ENCODE measurements at places on chromosomes 2 and 18.

DNA sequence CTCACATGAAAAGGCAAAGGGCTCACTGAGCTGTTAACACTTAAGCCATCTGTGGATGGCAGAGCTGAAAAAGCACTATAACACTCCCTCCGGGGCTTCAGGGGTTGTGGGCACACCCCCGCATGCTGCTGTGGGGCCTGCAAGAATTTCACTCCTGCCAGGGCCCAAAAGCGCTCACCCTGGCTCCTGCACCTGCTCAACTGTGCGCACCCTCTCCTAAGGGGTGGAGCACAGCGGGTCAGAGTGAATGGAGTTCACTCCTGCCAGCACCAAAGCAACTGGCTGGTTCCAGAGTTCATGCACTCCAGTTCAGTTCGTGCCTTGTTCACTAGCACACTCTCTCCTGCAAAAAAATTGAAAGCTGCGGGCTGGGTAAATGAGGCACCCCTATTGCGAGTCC lies 814.2 kb upstream of the SLC39A10 start:
- DNase-seq, result no peak

DNA sequence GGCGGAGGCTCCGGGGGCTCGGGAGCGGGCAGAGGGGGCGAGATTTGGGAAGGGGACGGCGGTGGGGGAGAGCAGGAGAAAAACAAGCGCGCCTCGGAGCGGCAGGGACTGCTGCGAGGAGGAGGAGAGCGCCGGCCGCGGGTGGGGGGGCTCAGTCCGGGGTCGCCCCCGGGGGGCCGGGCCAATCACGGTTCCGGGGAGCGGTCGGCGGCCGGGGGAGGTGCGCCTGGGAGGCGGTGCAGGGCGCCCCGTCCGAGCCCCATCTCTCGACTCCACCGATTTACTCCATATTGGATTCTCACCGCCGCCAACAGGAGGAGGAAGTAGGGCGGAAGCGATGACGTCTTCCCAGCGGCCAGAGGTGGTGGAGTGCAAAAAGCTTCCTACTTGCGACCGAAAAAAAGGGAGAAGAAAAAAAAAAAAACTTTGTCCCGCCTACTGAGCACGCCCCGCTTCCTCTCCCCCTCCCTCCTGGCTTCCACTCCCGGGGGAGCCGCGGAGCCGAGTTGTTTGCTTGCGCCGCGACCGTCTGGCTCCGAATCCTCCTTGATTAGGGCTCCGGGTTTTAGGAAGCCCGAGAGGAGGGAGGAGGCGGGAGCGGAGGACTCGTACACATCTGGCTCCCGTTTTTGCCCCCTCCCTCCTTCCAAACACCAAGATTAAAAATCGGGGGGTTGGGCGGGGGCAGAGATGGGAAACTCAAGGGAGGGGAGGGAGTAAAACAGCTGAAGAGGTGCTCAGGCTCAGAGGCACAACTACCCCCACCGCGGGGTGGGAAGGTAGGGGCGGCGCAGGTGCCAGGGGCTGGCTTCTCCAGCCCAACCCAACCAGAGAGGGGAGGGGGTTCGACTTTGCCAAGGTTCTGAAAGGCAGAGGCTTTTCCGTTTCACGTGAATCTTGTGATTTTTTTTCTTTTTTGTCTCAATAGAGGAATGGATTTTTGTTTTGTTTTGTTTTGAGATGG lies at the start of gene SPRED2:
Gene SPRED2, minus strand, starts transcription at position 373 of the 964 bp plus-strand sequence. CDS start 612 bp downstream, outside the sequence.
- DNase-seq, result peak; percentile 87

GRCh38 chr2:191318037-191318728 lies 73.0 kb downstream of the MYO1B start:
- DNase-seq, result no peak

GRCh38 chr18:57846258-57846657 lies 43.1 kb upstream of the ATP8B1 start:
- DNase-seq, result no peak

GRCh38 chr2:121825003-121825950 lies 69.8 kb downstream of the TSN start:
- DNase-seq, result no peak

- no peak for DNase-seq
These were observed 101.6 kb downstream of the PIEZO2 start for GRCh38 chr18:11047817-11048216.

DNA sequence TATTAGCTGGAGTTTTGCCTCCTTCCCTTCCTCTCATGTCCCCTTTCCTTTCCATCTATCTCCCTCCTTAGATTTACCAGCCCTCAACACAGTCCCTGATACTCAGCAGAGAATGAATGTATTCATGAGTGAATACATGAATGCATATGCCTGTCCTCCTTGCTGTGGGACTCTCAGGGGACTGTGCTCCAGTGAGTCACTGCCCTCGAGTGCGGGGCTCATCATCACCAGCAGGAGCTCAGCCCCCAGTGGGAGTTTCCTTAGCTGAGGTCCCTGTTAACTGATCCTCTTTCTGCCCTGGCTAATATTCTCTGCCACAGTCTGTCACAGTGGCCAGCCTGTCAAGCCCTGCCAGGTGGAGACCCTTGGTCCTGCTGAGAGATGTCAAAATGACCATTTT lies 104.9 kb upstream of the LHCGR start:
- no peak for DNase-seq

DNA sequence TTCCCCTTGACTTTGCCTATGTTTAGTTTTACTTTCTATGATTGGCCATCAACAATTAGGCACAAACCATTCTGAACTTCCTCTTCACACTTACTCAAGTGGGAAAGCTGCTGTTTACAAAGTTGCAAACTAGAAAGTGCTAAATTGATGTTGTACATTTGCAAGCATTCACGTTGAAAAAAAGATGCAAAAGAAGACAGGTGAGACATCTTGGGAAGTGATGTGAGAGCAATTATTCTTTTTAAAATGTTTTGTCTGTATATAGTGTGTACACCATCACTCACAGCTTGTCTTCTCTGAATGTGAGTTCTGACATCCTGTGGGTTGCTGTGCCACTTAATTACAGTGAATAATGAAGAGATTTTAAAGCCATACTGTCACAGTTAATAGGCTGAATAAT lies 874.1 kb upstream of the LRATD1 start:
- no peak for DNase-seq

- DNase-seq, result no peak
These were observed 742.6 kb upstream of the HS6ST1 start for GRCh38 chr2:129061069-129061768.

DNA sequence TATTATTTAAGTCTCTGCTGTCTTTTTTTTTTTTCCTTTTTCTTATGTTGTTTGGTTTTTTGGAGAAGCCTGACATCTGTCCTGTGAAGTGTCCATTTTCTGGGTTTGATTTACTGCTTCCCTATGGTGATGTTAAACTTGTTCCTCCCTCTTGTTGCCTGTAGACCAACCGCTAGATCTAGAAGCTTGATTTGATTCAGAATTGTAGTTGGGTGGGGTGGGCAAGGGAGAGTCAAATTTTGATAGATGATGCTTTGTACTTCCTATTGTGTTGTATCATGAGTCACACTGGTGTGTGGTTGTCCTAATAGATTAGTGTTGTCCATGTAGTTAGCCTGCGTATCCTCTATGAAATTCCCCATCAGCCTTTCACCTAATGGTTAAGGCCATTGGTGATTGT lies 35.4 kb downstream of the CAB39 start:
- DNase-seq, result no peak

DNA sequence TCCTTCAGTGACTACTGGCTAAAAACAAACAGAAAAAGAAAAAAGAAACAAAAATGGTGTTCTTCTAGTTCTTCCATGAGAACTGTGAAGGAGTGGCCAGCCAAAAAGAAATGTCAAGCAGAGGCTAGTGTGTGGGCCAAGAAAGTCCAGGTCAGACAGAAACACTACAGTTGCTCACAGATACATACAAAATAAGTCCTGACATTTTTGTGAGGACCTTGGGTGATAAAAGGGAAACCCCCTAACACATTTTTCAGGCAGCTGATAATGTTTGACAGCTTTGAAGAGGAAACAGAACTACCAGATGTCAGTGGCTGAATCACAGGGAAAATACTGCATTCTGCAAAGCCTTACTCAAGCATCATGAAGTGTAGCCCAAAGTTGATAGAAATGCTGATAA lies 28.1 kb downstream of the ARHGAP25 start:
- no peak for DNase-seq

DNA sequence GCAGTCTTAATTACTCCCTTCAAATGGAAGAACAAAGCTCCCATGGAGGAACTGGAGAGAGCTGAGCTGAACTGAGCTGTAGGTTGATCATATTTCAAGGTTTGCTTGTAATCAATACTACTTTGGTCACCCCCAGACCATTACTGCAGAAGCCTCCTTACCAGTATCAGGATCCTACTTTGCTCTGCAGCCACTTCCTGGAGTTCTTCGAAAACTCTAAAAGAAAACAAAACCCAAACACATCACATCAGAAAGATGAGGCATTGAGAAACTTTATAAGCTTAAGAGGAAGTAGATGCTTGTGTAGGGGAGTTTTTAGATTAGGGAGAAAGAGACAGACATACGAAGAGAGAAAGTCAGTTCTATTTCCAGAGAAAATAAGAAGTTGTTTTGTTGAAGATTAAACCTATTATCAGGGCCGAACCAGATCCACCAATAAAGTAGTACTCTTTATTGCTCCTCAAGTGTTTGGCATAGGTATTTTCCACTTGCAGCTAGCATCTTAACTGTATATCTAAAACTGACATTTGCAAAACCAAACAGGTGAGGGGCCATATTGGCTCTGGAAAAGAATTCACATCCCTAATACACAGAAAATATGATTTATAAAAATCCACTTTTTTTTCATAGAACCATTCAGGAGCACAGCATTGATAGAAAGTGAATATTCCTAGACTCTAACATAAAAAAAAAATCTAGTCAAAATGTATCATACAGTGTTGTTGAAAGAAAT lies 166.9 kb upstream of the KLF7 start:
- no peak for DNase-seq

DNA sequence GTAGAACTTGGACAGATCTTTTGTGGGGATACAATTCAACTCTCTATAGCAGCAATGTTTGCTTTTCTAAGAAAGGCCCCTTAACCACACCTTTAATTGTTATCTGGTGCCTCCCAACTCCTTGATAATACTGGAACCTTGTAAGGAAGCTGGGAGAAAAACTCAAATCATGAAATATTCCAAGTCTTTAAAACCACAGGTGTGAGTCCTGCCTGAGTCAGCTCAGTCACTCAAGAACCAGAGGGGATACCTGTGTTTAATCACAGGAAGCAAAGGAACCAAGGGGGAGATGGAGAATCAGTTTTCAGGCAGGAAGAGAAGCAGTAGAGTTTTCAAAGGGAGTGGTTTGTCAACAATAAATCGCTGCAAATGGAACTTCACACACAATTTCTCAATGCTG lies 159.9 kb downstream of the LAMA3 start:
- no peak for DNase-seq

DNA sequence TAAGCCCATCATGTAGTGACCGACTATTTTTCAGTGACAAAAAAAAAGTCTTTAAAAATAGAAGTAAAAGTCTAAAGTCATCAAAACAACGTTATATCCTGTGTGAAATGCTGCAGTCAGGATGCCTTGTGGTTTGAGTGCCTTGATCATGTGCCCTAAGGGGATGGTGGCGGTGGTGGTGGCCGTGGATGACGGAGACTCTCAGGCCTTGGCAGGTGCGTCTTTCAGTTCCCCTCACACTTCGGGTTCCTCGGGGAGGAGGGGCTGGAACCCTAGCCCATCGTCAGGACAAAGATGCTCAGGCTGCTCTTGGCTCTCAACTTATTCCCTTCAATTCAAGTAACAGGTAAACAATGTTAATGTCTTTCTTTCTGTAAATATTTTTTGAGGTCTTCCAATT lies at the start of gene CD28:
Gene CD28, plus strand, starts transcription at position 237 of the 400 bp plus-strand sequence. Its CDS starts 58 bp downstream, at position 295.
- no peak for DNase-seq

- no peak for DNase-seq
These were observed 7.3 kb upstream of the SLC3A1 start for GRCh38 chr2:44267796-44268648.

GRCh38 chr2:68157002-68157401 lies 686 bp upstream of the PNO1 start:
- peak; percentile 59 for DNase-seq

- peak; percentile 30 for DNase-seq
These were observed 15.5 kb downstream of the MROH2A start for GRCh38 chr2:233793465-233794127.

DNA sequence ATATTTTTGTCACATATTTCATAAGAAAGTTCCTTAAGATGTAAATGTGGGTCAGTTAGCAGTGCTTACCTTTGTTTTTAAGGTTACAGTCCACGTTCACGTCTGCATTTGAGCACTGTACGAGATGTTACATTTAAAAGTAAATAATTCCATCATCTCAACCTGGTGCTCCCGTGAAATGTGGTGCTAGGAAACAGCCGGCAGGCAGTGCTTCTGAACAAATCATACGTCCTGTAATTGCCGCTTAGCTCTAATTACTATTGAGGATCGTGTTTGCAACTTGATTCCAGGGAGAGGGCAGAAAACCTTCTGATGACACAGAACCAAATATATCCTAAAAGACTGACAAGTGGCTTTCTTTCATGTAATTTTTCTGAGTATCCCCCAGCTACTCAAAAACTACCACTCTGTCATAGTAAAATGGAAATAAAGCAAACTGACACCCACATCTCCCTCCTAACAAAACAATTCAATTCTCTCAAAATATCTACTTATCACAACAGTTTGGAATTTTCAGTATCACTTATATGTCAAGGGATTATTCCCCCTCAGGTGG lies 297.8 kb upstream of the SESTD1 start:
- DNase-seq, result no peak

GRCh38 chr2:46803911-46804670 lies 111.5 kb downstream of the MCFD2 start:
- DNase-seq, result no peak

- no peak for DNase-seq
These were observed 163.6 kb downstream of the L3MBTL4 start for GRCh38 chr18:6251084-6251483.

DNA sequence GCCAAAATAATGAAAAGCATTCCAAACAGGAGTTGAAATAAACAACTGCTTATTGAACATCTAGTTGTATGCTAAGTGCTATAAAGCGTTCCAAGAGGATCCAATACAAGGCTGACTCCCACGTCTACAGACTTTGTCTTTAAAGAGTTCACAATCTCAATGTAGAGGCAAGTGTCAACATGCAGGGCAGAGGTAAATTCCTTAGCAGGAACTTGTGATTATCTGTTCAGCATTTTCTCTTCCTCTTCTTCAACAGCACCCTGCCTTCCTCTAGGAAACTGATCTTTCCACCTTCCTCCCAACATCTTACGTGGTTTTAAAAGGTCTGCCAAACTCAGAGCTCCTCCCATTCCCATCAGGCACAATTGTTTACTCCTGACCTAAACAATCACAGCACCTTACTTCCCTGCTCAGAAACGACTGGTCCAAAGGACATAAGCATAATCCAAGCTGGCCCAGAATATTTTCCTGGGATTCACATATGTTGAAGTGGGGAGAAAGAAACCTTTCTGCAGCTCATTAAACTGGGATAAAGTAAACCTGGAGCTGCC lies 83.9 kb downstream of the ITSN2 start:
- DNase-seq, result no peak

GRCh38 chr2:190271783-190272456 lies 47.7 kb downstream of the HIBCH start:
- DNase-seq, result no peak

- no peak for DNase-seq
These were observed 111.2 kb upstream of the TMEM18 start for GRCh38 chr2:788227-789032.

DNA sequence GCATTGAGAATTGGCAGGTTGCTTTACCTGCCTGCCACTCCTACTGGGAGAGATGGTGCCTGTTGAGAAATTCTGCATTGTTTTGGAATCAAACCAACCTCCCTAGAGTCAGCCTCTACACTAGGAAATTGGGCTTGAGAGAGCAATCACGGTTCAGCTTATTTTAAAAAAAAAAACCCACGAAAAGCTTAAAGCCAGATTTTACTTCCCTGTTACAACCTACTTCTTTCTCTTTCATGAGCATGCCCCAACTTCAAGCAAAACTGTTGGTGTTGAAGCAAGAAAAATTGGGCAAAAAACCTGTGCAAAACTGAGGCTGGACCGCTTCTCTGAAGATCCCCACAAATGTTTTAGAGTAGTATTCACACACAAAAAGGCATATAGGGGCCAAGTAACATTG lies 134.6 kb upstream of the ZEB2 start:
- DNase-seq, result no peak

Measured in mesothelial cell of epicardium (in vitro differentiated cells).